ENCODE measurements at places on chromosomes 13 and 19. TPM values are rescaled to one million over a fixed set of nuclear protein-coding genes. Genes with fewer than 3 reads are reported as not detected.

Gene CYP2A6
- total RNA-seq, result not detected

Gene C19orf67
- total RNA-seq, result not detected

Gene PSG6
- not detected for total RNA-seq

Gene GIPR
- total RNA-seq, result 25.7 TPM

Gene LSR
- total RNA-seq, result 10.5 TPM

Gene SLITRK5
- 1.8 TPM for total RNA-seq

Gene ADAMTS10
- 32.7 TPM for total RNA-seq

Gene CCL25
- total RNA-seq, result 0.39 TPM

DNA sequence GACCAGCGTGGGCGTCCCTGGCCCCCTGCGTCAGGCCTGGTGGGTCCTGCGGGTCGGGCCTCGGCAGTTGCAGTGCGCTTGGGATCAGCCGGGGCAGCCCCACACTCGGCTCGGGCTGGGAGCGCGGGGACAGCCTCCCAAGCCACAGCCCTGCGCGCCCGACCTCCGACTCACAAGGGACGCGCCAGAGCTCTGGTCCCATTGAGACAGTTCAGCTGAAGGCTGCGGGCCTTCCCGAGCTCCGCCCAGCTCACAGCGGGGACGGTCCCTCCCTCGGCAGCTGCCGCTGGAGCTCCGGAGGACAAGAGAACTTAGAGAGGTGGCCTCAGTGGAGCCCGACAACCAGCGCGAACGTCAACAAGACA lies 45.7 kb upstream of the ZNF730 start:
- DNase-seq, result no peak

DNA sequence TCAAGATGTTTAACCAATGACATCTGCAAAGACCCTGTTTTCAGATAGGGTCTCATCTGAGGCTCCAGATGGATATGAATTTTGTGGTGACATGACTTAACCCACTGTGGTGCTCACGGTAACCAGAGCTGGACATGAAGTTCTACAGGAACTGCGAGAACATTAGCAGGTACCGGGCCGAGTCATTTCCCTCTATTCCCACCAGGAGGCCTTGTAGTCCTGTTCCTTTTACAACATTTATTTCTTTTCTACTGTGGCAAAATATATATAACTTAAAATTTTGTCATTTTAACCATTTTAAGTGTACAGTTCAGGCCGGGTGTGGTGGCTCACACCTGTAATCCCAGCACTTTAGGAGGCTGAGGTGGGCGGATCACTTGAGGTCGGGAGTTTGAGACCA lies 7.6 kb upstream of the TSPAN16 start:
- no peak for DNase-seq

- no peak for DNase-seq
Measured at GRCh38 chr19:3186160-3186688, 494 bp downstream of the NCLN start.

- DNase-seq, result no peak
Measured at GRCh38 chr13:32334671-32335070, 19.4 kb downstream of the BRCA2 start.

- no peak for DNase-seq
Measured at GRCh38 chr19:16089010-16089846, 12.9 kb downstream of the TPM4 start.

GRCh38 chr13:37751025-37751424 lies 118.5 kb downstream of the TRPC4 start:
- no peak for DNase-seq

DNA sequence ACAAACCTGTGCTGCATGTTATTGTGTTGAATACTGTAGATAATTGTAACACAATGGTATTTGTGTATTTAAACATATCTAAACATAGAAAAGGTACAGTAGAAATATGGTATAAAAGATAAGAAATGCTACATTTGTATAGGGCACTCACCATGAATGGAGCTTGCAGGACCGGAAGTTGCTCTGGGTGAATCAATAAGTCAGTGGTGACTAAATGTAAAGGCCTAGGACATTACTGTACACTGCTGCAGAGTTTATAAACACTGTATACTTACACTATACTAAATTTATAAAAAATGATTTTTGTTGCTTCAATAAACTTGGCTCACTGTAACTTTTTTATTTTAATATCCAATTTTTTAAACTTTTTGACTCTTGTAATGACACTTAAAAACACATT lies 34.4 kb downstream of the LMO7 start:
- DNase-seq, result no peak

DNA sequence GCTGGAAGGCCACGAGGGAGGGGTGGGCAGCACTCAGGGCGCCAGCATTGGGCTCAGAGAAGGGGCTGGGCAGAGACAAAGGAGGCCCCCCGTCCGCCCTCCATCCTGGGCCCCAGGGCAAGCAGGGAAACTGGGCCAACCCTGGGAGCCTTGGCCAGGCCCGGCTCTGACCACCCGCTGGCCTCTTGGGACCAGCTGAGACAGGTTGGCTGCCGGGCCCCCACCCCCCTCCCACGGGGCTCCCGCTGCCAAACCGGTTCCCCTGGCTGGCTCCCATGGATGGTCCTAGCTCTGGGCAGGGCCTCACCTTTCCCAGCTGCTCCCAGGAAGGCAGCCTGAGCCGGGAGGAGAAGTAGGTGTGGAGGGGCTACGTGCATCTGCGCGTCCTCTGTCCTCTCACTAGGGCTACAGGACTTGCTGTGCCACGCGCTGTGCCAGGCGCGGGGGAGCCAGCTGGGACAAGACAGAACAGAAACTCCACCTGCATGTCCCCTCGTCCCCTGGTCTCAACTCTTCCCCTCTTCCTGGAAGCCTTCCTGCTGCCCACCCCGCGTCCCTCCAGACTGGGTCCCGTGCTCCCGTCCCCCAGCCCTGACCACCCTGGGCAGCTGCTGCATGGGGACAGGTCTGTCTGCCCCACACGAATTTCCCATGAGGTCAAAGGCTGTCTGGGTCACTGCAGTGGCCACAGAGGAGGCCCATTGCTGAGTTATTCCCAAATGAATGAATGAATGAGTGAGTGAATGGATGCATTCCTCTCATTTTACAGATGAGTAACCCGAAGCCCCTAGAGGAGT lies 29.1 kb upstream of the NCCRP1 start:
- no peak for DNase-seq

DNA sequence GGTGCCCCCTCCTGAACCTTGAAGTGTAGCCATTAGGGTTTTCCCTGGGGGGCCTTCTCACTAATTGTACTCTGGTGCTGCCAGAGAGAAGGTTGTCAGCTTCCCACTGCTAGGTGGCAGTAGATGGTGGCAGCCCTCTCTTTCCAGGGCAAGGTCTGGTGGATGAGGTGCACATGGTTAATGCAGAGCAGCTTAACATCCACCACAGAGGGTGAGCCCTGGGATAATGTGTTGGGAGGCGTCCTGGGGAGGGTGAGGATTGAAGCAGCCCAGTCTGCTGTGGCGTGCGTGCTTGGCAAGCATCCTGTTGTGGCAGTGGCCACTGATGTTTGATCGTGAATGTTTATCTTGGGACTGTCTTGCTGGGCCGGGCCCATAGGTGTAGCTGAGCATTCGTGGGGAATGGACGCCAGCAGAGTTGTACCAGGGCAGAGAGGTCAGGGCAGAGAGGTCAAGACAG lies 5.8 kb downstream of the EGLN2 start:
- DNase-seq, result no peak

Data from skin of body (tissue), 3 donors.